Neural progenitor cell (in vitro differentiated cells): ENCODE measurements at places on chromosomes 11 and 22.

- no peaks in the 10 kb centered on the region for H3K36me3 ChIP-seq
- DNase-seq, result no peak
- H3K27ac ChIP-seq, result no peak overlapping the region
- H3K4me3 ChIP-seq, result no peak overlapping the region
- no peaks in the 10 kb centered on the region for H3K27me3 ChIP-seq
Measured at GRCh38 chr22:28021998-28022660, 103.1 kb upstream of the PITPNB start.

GRCh38 chr11:17298302-17298701 lies 21.8 kb downstream of the NUCB2 start:
- no peak for DNase-seq
- H3K36me3 ChIP-seq, result peaks cover 7% of the 10 kb centered on the region
- no peaks in the 10 kb centered on the region for H3K27me3 ChIP-seq
- no peak overlapping the region for H3K27ac ChIP-seq

DNA sequence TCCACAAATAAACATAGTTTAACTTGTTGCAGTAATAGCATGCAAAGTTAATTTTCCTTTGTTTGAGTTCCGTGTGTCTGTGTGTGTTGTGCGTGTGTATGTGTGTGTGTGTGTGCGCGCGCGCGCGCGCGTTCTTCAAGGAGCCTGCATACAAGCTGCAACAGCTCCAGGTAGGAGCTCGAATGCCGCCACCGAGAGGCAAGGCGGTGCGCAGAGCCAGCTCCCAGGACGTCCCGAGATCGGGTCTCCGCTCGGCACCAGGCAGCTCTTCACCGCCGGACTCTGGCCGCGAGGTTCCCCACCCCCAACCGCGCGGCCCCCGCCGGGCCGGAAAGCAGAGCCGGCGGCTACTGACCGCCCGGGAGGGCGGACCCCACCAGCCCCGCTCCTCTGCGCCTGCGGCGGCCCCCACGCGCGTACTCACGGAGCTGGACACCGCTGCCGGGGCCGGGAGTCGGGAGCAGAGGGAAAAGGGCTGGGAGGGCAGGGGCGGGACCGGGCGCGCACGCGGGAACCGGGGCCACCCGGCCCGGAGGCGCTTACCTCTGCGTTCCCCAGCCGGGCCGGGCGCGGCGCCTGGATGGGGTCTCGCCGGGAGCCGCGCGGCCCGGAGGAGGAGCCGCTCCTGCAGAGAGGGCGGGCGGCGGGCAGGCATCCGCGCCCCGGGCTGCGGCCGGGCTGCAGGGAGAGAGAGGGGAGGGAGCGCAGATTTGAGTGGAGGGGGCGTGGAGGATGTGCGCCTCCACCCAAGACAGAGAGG lies 40.4 kb upstream of the AKIP1 start:
- peak; percentile 85 for DNase-seq
- H3K27me3 ChIP-seq, result no peaks in the 10 kb centered on the region
- H3K4me3 ChIP-seq, result peak overlapping the region; percentile 91
- peaks cover 34% of the 10 kb centered on the region for H3K4me1 ChIP-seq
- H3K36me3 ChIP-seq, result no peaks in the 10 kb centered on the region

- H3K36me3 ChIP-seq, result no peaks in the 10 kb centered on the region
- H3K27me3 ChIP-seq, result peaks cover 27% of the 10 kb centered on the region
- peaks cover 23% of the 10 kb centered on the region for H3K4me1 ChIP-seq
- no peak overlapping the region for H3K4me3 ChIP-seq
- H3K27ac ChIP-seq, result no peak overlapping the region
Measured at GRCh38 chr11:74464746-74465145, 2.6 kb downstream of the KCNE3 start.

DNA sequence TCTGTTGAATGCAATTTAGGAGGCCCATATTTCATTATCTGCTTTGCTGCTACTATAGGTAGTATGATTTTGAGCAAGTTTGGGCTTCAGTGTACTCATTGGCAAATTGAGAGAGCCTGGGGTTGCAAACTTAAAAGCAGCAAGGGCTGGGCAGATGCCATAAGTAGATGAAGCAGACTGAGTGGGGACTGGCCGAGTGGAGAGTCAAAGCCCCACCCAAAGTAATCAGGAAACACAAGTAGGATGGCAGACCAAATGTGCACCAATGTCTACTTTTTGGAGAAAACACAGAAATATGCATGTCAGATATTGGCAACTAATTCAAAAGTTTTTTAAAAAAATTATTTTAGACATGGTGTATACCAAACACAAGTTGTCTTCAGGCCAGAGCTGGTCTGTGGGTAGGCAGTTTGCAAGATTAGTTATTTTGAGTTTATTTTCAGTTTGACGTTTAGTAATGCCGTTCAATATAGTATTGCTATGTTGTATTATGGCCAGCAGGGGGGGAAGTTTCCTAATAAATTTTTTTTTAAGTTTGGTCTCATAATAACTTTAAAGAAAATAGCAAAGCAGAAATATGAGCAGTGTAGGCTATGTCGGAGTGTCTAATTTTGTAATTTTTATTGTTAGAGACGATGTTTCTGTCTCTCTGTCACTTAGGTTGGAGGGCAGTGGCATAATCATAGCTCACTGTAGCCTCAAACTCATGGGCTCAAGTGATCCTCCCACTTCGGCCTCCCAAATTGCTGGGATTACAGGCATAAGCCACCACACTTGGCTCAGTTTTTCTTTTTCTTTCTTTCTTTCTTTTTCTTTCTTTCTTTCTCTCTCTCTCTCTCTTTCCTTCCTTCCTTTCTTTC lies 105.1 kb downstream of the HIPK3 start:
- H3K27me3 ChIP-seq, result peaks cover 6% of the 10 kb centered on the region
- H3K36me3 ChIP-seq, result no peaks in the 10 kb centered on the region
- DNase-seq, result peak; percentile 21
- H3K4me3 ChIP-seq, result no peak overlapping the region
- H3K27ac ChIP-seq, result no peak overlapping the region
